CD8-positive, alpha-beta memory T cell (primary cell): ENCODE measurements at places on chromosomes 1 and 21. TPM values are rescaled to one million over a fixed set of nuclear protein-coding genes. Genes with fewer than 3 reads are reported as not detected.

The CD34 gene
- not detected for total RNA-seq

The NR5A2 gene
- total RNA-seq = not detected

The CRNN gene
- total RNA-seq = not detected

The SPRR2F gene
- total RNA-seq = not detected

The CCDC181 gene
- 0.24 TPM for total RNA-seq

The RUNX3 gene
- 241 TPM for total RNA-seq

The MPZ gene
- 1.8 TPM for total RNA-seq

The COL11A1 gene
- total RNA-seq = not detected
